ENCODE measurements at places on chromosomes 12 and 14.

DNA sequence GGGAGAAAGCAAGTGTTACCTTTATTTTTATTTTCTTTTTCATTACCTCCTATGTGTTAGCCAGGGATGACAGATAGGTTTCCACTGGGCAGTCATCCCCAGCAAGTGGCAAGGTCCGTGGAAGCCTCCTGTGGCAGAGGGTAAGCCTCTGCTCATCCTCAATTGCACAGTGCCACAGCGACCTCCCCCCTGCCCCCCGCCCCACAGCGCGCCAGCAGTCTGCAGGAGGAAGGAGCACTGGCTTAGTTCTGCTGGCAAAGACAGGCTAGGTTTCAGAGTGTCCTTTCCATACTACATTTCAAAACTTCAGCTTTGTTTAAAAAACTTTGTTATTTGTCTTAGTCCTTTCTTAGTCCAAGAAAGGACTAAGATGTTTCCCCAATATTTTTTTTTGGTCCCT lies 194.7 kb downstream of the EXOC5 start:
- DNase-seq, result no peak

- no peak for DNase-seq
Measured at GRCh38 chr12:106764220-106764619, 10.3 kb upstream of the RIC8B start.

- no peak for DNase-seq
Measured at GRCh38 chr14:79467835-79468234, 743.5 kb downstream of the DIO2 start.

GRCh38 chr12:49945394-49946080 lies 5.0 kb upstream of the AQP2 start:
- DNase-seq, result peak; percentile 90

DNA sequence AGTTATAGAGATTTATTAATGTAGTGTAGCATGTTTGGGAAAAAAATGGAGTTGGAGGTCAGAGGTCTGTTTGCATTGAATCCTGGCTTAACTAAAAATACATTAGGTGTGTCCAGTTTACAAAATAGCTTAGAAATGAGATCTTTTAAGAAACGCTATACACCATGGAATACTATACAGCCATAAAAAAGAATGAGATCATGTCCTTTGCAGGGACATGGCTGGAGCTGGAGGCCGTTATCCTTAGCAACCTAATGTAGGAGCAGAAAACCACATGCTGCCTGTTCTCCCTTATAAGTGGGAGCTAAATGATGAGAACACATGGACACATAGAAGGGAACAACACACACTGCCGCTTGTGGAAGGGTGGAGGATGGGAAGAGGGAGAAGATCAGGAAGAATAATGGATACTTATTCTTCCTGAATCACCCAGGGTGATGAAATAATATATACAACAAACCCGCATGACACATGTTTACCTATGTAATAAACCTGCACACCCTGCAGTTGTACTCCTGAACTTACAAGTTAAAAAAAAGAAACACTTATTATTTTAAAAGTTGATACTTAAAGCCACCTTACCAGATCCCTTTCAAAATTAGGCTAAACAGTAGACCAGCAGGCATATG lies 14.0 kb upstream of the MYRFL start:
- DNase-seq, result no peak

DNA sequence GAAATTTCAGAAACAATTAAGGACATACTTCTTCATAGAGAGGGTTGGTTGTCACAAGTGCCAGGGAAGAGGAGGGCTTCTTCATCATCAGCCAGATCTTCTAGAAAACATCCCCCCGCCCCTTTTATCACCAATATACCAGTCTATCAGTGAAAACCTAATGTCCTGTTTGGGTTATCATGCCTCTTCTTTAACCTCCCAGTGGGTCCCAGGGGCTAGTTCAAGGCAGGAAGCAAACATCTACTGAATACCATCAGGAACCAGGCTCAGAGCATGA lies 13.3 kb upstream of the KRT86 start:
- no peak for DNase-seq

DNA sequence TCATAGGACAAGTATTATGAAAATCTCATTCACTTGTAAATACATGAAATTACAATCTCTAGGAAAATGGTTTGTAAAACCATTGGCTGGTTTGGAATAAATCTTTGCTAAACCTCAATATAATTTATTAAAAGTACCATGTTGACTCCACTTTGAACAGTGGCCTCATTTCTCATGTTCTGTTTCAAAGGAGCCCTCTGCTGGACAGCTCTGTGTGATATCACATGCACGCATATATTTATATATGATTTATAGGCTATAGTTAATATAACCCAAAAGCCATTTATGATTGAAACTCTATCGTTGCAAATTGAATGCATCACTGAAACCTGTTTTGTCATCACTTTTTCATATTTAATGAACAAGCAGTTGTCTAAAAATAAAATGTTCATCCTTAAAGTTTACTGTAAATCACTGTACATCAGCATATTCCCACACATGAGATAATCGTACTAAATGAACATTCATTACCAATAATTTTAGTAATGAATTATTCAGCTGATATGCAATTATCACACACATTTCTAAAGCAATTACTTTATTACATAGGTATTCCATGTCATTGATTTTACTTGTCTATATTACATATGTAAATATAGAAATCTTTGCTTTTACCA lies 493.8 kb downstream of the NPAS3 start:
- DNase-seq, result no peak

DNA sequence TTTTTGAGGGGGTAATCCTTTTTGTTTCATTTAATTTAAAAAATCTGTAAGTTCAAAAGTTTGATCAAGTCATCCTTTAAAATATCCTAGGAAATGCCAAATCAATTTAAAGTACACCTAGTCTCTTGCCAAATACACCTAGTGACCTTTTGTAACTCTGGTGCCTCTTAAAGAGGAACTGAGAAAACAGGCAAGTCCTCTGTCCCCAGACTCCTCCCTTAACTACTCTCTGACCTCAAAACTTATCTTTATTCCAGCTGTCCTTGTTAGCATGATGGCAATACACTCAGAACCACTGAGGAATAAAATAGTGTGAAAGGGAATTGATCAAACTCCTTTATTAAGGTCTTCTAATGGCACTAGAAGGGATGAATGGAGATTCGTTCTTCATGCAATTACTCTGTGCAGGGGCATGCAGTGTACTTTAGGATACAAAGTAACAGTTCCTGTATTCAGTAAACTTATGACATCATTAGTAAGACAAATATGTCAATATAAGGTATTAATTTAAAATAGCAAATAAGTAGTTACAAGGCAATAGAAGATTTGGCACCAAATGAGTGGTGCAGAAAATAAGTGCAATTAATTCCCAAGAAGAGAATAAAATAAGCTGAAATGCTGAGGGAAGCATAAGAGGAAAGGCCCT lies 3.3 kb downstream of the FAR2 start:
- DNase-seq, result no peak

GRCh38 chr14:103558071-103558882 lies 4.2 kb downstream of the BAG5 start:
- DNase-seq, result no peak

DNA sequence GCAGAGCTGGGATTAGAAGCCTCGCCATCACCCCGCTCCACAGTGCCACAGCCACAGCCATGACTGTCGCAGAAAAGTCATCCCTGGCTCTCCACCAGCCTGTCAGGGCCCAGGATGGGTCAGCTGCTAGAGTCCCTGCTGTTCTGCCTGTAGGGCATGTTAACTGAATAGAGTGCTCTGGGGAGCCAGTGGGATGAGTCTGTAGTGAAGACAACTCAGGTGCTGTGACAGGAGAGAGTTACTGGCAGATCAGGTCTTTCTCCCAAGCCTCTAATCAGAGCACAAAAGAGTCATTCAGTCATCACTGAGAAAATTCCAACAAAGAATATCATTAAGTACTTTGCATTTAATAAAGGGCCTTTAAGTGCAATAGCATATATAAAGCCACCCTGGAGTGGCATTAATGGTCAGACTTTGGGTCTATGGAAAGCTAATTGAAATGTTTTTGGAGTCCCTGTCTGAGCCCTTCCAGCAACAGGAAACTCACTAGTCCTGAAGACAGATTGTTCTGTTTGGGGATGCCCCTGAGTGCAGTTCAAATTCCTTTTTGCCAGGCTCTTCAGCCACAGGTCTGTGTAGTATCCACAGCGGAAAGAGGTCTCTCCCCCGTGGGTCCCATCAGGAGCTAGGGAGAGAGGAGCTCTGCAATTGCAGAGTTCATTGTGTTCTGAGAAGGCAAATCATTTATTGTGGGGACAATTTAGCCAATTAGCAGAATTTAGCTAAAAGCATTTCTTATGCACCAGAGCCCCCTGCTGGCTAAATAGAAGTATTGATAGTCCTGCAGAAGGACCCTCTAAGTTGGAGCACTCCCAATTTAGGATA lies 45.2 kb upstream of the C14orf132 start:
- DNase-seq, result peak; percentile 42

DNA sequence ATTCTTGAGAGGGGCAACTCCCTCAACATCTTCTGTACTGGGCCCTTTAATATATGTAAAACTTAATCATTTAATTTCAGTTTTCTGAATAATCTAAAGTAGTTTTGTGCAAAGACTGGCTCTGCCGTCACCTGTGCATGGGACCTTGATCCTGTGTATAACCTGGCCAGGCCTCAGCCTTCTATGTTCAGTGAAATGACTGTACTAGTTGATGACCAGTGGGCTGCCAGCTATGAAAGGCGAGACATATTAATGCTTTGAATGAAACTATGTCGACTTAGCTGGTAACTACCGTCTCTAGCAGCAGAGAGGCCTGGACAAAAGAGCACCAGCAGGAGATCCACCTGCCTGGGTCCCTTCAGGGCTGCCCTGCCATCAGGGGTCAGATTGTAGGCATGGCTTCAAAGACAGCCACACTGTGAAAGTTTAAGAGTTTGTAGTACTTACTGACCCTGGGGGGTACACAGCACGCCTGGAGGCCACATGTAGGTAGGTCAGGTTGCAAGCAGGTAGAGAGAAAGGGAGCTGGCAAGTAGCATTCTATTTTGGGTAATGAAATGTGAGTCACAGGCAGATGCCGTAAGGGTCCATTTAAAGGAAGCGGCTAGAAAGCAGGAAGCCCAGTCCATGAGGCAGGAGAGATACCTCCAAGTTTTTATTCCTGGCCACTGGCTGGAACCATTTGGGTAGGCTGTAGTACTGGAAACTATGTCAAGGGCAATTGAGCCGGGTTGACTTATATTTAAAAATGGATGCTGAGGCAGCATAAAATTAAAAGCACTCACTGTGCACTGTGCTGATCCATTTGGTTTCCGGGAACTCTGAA lies 77.2 kb downstream of the BHLHE41 start:
- DNase-seq, result no peak

DNA sequence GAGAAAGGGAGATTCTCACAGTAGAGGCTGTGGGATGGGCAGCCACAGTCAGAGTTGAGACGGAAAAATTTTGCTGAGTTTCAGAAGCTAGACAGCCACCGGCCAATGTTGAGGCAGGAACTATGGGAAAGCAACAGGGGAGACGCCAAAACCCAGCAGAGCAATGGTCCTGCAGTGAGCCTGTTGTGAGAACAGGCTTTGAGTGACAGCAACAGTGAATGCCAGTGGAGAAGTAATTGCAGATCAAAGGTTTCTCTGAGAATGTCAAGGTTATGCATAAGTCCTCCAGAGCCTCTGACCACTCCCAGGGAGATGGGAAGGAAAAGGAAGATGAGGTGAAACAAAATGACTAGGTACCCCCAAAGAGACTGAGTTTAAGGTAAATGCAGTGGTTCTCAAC lies 54.2 kb upstream of the DAAM1 start:
- no peak for DNase-seq

All from nephron progenitor cell (in vitro differentiated cells).